ENCODE measurements at places on chromosomes 6 and 20. TPM values are rescaled to one million over a fixed set of nuclear protein-coding genes. Genes with fewer than 3 reads are reported as not detected.

GRCh38 chr6:125511809-125512396 lies 210.1 kb upstream of the HDDC2 start:
- no peak for DNase-seq

HCK gene
- 3.7 TPM for polyA plus RNA-seq

DNA sequence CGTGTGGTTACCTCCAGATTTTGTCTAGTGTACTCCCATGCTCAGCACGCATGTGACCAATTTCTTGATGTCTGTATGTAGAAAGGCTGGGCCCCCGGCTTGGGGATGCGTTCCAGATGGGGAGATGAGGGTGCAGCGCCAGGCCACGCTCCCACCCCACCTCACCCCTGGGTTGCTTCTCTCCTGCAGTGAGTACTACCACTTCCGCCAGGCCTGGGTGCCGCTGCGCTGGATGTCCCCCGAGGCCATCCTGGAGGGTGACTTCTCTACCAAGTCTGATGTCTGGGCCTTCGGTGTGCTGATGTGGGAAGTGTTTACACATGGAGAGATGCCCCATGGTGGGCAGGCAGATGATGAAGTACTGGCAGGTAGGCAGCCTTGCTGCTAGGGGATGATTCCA lies 11.5 kb upstream of the SRF start:
- no peak for DNase-seq

C20orf141 gene
- not detected for polyA plus RNA-seq

GRCh38 chr20:24309596-24309995 lies 159.8 kb upstream of the SYNDIG1 start:
- no peak for DNase-seq

TMEM14C gene
- 116 TPM for polyA plus RNA-seq

HEY2 gene
- 21.4 TPM for polyA plus RNA-seq

GRCh38 chr20:24766826-24767622 lies 182.0 kb upstream of the CST7 start:
- no peak for DNase-seq

TUBB2B gene
- 2.8 TPM for polyA plus RNA-seq

GRCh38 chr20:53354314-53354713 lies 239.3 kb downstream of the ZNF217 start:
- DNase-seq, result no peak

DTNBP1 gene
- 18.8 TPM for polyA plus RNA-seq

DNA sequence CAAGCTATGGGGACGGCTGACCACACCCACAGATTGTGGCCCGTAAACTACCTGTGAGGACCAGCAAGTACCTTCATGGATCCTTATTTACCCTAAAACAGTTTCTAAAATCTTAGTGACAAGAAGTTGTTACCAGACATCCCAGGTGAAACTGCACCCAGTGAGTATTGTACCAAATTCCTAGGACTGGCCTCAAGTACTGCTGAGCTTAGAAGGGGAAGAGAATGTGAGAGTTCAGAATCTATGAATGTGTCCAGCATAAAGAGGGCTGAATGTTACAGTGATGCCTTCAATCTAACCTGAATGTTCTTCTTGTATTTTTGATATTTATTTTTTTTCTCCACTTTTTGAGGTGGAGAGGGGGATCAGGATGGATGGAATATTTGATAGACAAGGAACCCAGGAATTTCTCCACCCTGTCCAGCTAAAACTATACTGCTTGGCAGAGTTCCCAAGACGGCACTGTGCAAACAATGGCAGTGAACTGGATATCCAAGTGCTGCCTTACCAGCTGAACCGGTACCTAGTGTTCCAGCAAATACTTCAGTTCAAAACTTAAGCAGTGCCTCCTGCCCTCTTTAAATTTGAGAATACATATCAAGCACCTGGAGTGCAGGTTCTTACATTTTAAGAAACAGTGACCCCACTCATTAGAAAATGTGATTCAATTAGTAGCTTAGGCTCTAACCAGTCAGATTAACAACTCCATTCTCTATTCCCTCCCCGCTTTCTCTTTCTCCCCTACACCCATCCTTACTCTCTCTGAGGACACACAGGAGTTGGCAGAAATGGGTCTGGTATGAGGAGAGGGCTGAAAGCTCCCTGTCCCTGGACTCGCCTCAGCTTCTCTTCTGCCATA lies 427.3 kb upstream of the FLRT3 start:
- DNase-seq, result no peak

DNA sequence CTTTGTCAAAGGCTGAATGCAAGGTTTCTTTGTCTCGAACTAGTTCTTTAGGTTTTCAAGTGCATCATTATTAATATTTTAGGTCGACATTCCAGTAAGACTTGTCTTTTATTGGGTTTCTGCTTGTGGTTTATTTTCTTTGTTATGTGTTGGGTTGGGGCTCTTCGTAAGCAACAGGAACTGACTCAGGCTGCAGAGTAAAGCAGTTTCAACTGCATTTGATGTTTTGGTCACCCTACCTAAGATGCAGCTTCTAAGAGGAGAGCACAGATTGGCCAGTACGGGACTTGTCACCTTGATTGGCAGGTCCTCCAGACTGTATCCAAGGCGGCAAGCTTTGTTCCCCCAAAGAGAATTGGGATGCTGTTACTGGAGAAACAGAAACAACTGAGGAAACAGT lies 149.5 kb upstream of the SULF2 start:
- DNase-seq, result no peak

DNA sequence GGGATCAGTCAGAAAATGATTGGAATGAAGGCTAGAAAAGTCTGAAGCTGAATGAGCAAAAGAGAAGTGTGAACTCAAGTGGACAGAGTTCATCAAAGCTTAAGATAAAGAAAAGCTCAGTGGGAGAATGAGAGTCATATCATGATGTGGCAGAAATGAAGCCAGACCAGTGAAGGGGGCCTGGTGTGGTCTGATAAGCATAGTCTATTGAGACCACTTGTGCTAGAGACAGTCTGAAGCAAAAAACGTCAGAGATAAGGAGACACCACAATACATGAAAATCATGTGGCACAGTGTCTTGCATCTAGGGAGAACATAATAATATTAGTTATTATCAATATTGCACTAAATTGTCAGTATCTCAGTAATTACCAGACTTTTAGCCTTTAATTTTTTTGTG lies 601.5 kb downstream of the UTRN start:
- no peak for DNase-seq

- no peak for DNase-seq
Observed at GRCh38 chr6:69954733-69955132, 88.4 kb downstream of the COL19A1 start.

RBM24 gene
- polyA plus RNA-seq, result 119 TPM

GPR63 gene
- 0.34 TPM for polyA plus RNA-seq

COL21A1 gene
- 43.9 TPM for polyA plus RNA-seq

DNA sequence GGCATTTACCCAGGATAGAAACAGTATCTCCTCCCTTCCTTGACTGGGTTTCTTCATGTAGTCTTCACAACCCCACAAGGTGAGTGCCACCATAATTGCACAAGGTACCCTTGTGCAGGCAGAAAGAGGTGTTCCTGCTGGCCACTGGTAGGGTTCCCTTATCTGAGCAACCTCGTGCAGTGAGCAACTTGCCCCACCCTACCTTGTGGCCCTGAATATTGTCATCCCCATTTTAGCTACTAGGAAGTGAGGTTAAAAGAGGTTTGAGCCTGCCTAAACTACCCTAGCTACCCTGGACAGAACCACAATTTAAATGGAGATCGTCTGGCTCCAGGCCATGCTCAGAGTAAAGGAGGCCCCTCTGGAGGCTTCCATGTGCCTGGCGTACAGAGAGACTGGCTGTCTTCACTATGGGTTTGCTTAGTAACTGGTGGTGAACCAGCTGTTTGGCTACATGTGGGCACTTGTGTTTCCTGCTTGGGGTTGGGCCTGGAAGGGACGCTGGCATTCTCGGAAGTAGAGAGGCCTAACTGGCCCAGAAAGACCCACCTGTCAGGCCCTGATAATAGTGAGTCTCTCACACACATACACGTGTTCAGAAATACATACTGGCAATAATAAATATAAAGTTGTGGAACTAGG lies 148.8 kb downstream of the LRFN2 start:
- no peak for DNase-seq

RIPOR3 gene
- 20.7 TPM for polyA plus RNA-seq

SMPDL3A gene
- 8.1 TPM for polyA plus RNA-seq

XKR7 gene
- polyA plus RNA-seq, result not detected

- DNase-seq, result no peak
Observed at GRCh38 chr6:8342241-8342819, 93.0 kb downstream of the SLC35B3 start.

HLA-DRA gene
- polyA plus RNA-seq, result 65.7 TPM

DNA sequence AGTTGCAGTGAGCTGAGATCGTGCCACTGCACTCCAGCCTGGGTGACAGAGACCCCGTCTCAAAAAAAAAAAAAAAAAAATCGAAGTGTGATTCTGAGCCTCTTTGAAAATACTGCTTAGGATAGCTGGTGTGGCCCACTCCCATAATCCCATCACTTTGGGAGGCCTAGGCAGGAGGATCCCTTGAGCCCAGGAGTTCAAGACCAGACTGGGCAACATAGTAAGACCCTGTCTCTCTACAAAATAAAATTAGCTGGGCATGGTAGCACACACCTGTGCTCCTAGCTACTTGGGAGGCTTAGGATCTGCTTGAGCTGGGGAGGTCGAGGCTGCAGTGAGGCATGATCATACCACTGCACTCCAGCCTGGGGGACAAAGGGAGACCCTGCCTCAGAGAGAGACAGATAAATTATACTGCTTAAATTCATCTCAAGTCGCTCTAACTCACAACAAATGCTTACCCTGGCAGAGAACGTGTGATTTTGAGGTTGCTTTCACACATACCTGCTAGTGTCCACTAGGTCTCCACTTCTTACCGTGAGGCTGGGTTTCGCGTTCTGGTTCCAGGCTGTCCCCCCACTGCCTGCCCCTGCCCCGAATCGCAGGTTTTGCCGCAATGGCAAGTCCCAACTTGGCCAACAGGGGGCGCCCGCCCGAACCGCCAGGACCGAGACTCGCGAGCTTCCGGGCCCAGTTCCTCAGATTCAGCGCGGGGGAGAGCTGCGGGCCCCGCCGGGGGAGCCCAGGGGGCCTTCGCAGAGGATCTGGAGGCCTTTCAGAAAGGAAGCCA lies 12.3 kb upstream of the TMC2 start:
- DNase-seq, result peak; percentile 90

GRCh38 chr6:100281471-100281901 lies 183.2 kb downstream of the SIM1 start:
- no peak for DNase-seq

CALHM5 gene
- polyA plus RNA-seq, result 0.76 TPM

- DNase-seq, result no peak
Observed at GRCh38 chr6:157410045-157410444, 29.1 kb downstream of the ZDHHC14 start.

DNA sequence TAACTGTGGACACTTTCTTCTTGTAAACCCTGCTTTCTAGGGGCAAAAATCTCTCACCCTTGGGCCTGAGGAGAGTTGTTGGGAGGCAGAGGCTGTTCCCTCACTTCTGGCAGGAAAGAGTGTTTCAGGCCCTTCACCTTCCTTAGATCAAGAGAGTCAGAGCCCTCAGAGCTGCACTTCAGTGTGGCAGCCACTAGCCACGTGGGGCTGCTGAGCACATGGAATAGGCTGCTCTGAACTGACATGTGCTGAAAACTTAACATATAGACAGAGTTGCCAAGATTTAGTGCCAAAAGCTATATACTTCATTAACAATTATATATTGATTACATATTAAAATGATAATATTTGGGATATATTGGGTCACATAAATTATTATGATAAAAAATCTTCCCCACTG lies 4.4 kb upstream of the LMBRD1 start:
- DNase-seq, result no peak

DNA sequence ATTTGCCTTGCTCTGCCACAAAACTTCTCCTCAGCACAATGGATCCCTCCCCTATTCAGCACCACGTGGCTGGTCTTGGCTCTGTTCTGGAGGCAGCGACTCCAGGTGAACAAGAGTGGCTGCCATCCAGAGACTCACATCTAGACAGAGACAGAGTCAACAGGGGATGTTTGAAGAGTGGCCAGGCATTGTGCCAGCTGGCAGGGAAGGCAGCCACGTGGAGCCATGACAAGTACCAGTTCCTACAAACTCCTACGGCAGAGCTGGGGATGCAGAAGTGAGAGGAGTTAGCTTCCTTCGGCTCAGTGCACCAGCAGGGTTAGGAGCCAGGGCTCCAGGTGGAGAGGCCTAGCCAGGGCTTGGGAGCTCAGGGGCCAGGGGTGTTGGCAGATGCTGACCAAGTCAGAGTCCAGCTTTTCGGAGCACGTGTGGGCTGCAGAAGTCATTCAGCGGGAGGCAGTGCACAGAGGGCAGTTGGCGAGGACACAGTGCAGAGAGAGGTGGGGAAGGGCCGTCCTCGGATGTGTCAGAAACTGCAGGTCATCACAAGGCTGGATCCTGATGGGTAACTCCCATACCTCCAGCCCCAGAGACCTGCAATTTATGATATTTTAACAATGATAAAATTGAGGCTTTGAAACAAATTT lies 171.7 kb upstream of the PDE10A start:
- DNase-seq, result peak; percentile 74

- DNase-seq, result no peak
Observed at GRCh38 chr20:58458342-58459057, 56.7 kb downstream of the APCDD1L start.

SUMO4 gene
- polyA plus RNA-seq, result 0.50 TPM

CNBD2 gene
- 3.0 TPM for polyA plus RNA-seq

NFATC2 gene
- polyA plus RNA-seq, result 1.7 TPM

- DNase-seq, result no peak
Observed at GRCh38 chr6:69771158-69771906, 25.5 kb downstream of the LMBRD1 start.

DNA sequence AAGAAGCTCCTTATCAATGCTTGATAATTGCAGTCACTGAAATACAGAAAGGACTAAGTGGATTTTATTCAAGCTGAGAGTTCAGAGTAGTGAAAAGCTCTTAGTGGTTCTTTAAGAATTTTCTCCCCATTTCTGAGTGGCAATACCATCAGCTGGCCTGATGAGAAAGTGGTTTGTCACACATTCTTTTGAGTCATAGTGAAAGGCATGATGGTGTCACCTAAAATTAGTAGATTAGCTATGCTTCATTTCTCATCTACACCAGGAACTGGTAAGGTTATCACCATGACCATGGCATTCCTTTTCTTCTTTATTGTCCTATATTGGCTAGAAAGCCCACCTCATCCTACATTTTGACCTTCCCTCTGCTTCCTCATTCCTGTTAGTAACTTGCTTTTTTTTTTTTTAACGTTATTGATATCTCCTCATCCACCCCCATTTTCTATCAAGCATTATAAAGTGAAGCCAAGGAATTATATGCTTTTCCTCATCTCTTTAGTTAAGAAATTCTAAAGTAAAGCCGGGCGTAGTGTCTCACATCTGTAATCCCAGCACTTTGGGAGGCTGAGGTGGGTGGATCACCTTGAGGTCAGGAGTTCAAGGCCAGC lies 67.4 kb upstream of the LOC128125822 start:
- DNase-seq, result no peak

TBX18 gene
- 1.7 TPM for polyA plus RNA-seq
